ENCODE measurements at places on chromosomes 1 and 21.

DNA sequence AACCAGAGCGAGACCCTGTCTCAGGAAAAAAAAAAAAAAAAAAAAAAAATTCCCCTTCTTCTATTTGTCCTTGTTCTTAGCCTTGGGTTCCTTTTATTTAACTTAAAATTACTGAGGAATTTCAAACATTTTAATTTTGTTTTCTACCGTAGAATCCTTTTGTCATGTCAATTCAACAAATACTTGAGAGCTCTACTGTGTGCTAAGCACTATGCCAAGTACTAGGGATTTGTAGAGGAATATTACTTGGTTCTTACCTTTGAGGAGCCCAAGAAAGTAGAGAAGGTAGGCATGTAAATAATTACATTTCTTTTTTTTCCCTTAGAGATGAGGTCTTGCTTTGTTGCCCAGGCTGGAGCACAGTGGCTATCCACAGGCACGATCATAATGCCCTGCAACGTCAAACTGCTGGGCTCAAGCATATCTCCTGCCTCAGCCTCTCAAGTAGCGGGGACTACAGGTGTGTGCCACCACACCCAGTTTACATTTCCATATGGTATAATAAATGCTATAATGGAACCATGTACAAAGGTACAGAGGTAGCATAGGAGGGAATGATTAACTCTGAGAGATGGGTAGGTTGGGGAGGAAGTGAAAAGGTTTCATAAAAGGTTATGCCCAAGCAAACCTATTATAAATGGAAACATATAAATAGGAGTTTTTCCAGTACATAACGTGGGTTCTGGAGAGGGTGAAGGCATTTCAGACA, 104.0 kb downstream of the ATG4C start:
- DNase-seq, result no peak

DNA sequence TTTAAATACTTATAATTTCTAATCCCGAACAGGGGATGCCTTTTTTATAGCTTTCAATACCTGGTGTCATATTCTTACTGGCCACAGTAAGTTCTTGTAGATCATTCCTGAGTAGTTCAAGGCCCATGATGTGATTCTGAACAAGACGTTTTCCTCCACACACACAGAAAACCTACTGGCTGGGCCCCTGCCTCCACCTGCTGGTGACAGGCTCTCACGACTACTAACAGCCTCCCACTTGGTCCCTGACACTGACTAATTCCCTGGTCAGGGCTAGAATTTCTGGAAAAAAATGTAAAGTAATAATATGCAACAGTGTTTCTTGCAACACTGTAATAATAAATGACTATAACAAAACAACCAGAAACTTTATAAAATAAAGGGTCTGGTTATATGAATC, 50.4 kb upstream of the RIPK4 start:
- peak; percentile 73 for DNase-seq

GRCh38 chr1:206471415-206471801, 1.1 kb downstream of the IKBKE start:
- DNase-seq, result no peak

DNA sequence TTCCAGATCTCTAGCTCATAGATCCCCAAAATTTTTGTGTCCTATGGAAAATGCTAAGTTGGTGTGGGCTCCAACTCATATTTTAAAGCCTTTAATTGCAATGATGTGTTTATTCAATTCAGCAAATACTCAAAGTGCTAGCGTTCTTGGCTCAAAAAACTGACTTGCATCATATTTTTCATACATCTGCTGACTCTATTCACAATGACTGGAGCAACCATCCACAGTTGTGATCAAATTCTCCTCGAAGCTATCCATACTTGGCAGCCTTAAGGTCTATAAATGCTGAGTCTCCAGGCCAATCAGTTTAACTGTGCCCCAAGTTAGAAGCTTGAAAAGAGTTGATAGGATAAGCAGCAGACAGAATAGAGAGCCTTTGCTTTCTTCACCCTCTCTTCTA, 2.9 kb upstream of the ATP1A1 start:
- DNase-seq, result no peak

DNA sequence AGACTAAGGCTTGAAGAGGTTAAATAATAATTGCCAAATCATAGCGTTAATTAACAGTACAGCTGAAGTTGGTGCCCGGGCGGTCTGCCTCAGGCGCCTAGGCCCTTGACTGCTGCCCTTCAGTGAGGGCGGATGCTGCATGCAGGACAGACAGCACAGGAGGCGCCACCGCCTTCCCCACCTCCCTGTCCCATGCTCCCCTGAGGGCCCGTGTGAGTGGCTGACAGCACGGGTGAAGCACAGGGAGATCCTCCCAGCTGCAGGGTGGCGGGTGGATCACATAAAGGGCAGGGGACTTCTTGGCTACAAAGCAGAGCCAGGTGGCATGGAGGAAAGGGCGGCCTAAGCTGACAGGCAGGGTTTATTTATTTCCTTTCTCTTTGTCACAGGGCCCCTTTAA, 49.1 kb downstream of the DDX20 start:
- DNase-seq, result no peak

DNA sequence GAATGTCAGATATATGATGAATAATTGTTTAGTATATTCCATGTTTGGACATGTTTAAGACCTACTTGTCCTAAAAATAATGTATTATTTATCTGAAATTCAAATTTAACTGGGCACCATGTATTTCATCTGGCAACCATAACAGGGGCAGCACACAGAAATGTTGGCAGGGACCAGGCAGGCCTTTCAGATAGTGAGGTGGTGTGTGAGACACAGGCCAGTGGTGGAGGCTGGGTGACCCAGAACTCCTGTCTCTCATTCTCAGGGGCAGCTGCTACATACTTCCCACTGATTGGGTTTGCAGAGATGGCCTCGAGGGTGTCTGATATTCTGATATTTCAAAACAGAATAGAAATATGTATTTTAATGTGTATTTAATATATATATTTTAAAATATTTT, 1.3 kb upstream of the FASLG start:
- DNase-seq, result no peak

DNA sequence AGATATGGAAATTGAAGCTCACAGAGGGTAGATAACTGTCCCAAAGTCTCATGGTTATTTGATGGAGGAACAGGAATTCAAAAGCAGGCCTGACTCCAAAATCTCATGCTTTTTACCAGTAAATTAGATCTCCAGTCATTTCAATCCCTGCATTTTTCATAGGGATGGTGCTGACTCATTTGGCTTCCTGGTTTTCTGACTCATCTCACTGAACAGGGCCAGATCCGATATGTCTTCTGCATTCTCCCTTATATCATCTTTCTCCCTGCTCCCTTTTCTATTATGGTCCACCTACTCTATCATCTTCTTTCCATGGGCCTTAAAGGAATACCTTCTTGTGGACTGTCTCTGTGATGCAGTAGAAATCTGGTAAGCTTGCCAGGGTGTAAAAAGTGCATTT, 187.2 kb downstream of the FGGY start:
- DNase-seq, result peak; percentile 89

- no peak for DNase-seq
Observed at GRCh38 chr1:14944471-14944985, 209.0 kb upstream of the TMEM51 start.

DNA sequence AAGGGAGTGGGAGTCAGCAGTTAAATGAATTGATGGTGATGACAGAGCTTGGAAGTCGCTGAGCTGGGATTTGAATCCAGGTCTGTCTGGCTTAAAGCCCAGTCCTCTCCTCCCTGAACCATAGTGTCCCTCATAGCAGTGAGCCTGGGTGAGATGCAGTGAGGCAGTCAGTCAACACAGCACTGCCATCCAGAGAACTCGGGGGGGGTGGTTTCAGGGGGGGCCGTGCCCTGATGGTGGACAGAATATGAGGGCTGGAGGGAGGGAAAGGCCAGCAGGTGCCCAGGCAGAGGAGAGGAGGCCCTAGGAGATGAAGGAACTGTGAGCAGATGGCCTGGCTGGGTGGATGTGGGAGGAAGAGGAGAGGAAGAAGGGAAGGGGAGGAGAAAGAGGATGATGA, 405.6 kb downstream of the PTPRU start:
- no peak for DNase-seq

- DNase-seq, result no peak
Observed at GRCh38 chr1:166083887-166084286, 82.9 kb downstream of the FAM78B start.

- peak; percentile 21 for DNase-seq
Observed at GRCh38 chr1:169550294-169550693, 36.0 kb downstream of the F5 start.

GRCh38 chr1:161864577-161864976, 98.5 kb downstream of the ATF6 start:
- DNase-seq, result peak; percentile 48

GRCh38 chr1:19646377-19647319, 2.5 kb downstream of the NBL1 start:
- DNase-seq, result no peak

- peak; percentile 47 for DNase-seq
Observed at GRCh38 chr1:245986404-245987218, 520.5 kb downstream of the SMYD3 start.

DNA sequence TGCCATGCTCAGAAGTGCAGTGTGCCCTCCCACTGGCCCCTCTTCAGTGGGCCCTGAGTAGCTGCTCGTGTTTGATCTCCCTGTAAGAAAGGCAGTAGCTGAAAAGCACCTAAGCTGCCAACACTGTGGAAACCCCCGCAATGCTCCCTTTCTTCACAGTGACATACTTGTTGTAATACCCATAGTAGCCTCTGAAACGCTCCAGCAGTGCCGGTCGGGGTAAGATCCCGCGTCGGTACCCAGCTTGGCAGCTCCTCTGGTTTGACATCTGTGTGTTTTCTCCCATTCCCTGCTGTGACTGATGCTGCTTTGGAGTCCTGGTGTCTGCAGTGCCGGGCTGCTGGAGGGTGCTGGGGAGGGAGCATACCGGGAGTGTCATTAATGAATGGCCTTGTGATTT, 3.6 kb downstream of the CHAF1B start:
- no peak for DNase-seq

GRCh38 chr1:85343213-85343611, 66.8 kb upstream of the BCL10 start:
- no peak for DNase-seq

DNA sequence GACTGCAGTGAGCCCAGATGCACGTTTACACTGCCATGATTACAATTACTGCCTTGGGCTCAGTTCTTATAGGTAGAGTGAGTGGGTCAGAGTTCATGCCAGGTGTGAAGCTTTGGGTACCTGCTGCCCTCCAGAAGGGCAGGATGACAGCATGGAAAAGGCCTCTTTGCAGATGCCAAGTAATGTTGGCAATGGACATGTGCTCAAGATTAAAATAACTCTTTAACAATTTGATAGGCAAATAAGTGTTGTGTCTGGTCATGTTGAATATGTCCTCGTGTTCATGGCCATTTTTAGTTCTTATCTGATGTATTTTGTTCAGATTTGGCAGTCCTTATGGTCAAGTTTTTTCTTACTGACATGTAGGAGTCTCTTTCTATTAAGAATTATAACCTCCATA, 34.8 kb downstream of the S100B start:
- no peak for DNase-seq

DNA sequence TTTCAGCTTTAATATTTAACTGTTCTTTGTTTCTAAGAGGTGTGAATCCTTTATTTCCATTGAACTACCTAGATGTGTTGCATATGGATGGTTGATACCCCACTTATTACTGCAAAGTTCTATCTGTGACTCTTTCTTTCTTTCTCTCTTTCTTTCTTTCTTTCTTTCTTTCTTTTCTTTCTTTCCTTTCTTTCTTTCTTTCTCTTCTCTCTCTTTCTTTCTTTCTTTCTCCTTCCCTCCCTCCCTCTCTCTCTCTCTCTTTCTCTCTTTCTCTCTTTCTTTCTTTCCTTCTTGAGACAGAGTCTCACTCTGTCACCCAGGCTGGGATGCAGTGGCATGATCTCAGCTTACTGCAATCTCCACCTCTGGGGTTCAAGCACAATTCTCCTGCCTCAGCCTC, 34.1 kb downstream of the GABPB2 start:
- DNase-seq, result no peak

DNA sequence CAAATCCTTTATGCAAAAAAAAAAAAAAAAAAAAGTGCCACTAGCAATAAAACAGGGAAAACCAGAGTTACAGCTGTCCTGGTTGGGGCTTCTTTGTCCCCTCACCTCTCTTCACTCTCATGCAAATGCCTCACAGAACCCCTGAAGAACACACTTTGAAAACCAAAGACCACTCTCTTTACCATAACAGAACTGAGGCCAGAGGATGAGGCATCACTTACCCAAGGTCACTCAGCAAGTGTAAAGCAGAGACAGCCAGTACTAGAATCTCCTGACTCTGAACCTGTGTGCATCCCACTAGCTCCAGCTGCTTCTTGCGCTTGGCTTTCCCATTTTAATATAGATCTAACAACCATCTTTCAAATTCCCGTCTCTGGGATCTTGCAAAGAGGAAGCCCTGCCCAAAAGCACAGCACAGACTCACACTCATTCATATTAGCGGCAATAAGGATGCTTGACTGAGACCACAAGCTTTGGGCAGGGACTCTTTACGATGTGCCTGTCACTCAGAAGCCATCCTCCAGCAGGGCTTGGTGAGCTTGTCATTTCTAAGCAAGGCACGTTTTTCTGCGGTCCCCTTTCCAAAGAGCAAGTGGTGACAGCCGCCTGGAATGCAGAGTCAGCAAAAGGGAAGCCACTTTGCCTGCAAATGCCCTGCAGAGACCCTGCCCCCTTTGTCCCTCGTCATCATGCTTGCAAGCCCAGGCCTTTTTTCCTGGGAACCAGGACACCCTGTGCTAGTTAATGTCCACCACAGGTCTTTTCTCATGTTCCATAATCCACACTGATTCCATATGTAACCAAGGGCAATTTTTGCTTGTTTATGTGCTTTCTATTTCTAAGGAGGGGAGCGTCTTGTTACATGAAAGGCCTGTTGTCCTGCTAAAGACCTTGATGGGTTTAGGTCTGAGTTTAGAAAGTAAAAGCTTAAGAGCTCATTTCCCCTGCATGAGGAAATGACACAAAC, 76.5 kb upstream of the NFIA start:
- DNase-seq, result no peak

GRCh38 chr1:29033829-29034466, 89.8 kb downstream of the TMEM200B start:
- DNase-seq, result peak; percentile 34

GRCh38 chr1:2148691-2149090, 45.9 kb downstream of the FAAP20 start:
- no peak for DNase-seq

DNA sequence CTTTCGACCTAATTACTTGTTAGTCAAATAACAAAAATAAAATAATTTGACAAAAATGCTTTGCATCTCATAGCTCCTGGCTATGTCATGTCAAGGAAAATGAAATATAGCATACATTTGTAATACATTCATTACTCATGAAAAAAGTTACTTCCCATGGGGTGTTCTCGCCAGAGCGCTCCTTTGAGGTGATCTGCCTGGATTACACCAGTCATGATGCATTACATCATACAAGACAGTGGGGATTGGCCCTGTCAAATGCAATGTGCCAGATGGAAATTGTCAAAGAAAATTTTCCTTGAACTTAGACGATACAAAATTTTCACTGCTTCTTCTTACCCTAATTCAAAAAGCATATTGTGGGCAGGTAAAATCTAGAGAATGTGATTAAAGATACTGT, 215.6 kb upstream of the B3GALT2 start:
- DNase-seq, result no peak

DNA sequence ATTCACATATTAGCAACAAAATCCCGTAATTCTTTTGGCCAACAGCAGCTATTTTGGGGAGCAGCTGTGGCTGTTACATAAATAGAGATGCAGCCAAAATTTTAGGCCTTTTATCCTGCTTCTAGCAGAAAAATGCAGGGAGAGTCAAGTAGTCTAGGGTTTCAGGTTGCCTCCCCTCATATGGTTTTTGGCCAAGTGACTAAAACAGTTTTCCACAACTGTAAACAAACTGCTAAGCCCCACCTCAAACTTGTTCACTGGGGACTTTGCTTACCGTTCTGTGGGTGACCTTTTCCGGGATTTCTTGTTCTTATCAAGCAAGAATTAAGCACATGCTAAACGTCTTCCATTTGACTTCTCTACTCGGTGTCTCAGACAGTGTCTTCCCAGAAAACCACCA, 133.4 kb downstream of the EDEM3 start:
- peak; percentile 70 for DNase-seq
